Forelimb muscle (tissue), 1 donor: ENCODE measurements at places on chromosomes 11 and 22. TPM values are rescaled to one million over a fixed set of nuclear protein-coding genes. Genes with fewer than 3 reads are reported as not detected.

DNA sequence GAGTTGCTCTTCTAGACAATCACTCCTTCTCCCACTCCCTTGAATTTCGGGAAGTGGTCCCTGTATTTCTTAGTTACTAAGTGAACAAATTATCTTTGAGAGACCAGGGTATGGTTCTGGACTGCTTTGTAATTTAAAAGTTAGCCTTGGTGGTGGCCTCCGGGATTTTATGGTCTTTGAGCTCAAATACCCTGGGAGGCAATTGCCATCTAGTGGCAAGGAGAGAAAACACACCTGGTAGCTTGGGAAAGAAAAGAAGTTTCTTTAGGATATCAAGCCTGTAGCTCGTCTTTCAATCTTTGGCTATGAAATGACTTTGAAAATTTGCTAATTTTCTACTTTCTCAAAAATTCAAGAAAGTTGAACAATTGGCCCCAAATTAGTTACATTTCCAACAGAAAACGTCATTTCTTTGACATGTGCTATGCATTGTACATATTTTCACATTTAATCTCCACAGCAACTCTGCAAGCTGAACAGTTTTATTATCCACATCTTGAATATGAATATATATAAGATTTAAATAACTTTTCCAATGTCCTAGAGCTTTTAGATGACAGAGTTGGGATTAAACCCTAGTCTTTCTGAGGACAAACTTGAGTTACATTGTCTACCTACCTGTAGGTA, 39.1 kb downstream of the MMP27 start:
- DNase-seq = no peak

DNA sequence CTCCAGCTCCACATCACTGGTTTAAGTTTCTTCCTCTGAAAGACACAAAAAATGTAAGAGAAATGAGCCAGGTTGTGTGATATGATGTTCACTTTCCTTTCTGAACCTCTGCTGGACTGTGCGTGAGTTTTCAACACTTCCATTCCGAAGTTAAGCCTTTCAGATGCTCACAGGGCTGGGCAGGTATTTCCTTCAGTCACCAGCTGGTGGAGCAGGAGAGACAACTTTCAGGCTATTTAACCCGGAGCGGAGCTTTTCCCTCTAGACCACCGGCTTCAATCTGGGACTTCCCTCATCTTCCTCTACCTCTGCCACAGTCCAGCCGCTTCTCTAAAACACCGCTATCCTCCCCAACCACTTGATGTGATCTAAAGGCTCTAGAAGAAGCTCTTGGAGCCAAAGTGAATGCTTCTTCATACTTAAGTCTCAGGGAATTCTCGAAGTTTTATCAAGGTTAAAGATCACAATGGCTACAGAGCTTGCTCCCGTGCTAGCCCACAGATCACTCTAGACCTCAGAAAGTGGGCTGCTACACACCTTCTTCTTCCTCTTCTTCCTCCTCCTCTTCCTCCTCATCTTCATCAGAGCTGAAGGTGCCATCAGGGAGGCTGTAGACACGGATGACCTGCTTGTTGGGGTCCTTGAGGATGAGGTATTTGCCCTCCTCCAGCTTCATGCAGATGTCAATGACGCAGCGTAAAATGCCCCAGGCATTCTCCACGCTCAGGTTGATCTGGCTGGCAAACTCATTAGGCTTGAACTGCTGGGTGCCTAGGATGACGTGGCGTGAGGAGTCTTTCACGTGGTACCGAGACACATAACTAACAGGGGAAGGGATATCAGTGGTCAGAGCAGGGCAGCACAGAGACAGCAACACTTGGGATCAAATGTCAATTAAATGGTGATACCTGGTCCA, 4.4 kb upstream of the FOXRED2 start:
- no peak for DNase-seq

DNA sequence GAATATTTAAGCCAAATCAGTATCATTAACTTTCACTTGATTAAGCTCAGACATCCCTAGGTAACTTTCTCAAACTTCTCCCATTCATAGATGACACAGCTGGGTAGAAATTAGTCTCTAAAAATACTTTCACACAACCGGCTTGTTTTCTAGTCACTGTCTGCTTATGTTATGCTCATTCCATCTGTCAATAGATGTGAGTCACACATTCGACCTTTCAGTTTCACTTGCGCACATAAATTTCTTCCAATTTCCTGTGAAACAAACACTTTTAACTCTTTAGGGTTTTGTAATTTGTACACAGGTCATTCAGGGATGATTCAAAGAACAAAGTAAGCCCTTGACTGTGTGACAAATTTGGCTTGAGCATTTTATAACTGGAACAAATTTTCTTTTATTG, 723.0 kb downstream of the KCNA4 start:
- DNase-seq = no peak

The AIFM3 gene
- 0.19 TPM for polyA plus RNA-seq

The XKR3 gene
- not detected for polyA plus RNA-seq

The JHY gene
- 1.3 TPM for polyA plus RNA-seq

- DNase-seq = no peak
These were observed 869.7 kb downstream of the BRD1 start for GRCh38 chr22:48957987-48958321.

GRCh38 chr22:36587289-36588154, 58.6 kb upstream of the EIF3D start:
- no peak for DNase-seq

The UPB1 gene
- polyA plus RNA-seq = 0.75 TPM
